Bronchus fibroblast of lung (primary cell): ENCODE measurements at places on chromosomes 3 and 15. TPM values are rescaled to one million over a fixed set of nuclear protein-coding genes. Genes with fewer than 3 reads are reported as not detected.

Gene KY
- total RNA-seq: not detected in 2 replicates

Gene RAB6B
- 0.15 and 0.34 TPM in 2 replicates for total RNA-seq

Gene IL17RD
- total RNA-seq: 1.6 and 2.0 TPM in 2 replicates

Gene ACSBG1
- not detected in 2 replicates for total RNA-seq

Gene ACKR4
- total RNA-seq: not detected in 2 replicates

Gene TF
- not detected in 2 replicates for total RNA-seq

Gene FRMD5
- total RNA-seq: 0.84 and 0.89 TPM in 2 replicates

Gene LMOD3
- not detected in 2 replicates for total RNA-seq

Gene CCR8
- total RNA-seq: not detected in 2 replicates

Gene CCDC33
- under 0.01 TPM in 1 of 2 replicates, not detected in the other for total RNA-seq

Gene SOX14
- not detected in 2 replicates for total RNA-seq

Gene STAB1
- 0.50 and 0.59 TPM in 2 replicates for total RNA-seq
